Cerebellar nuclear complex (tissue), 1 donor: ENCODE measurements at places on chromosomes 13 and 19.

DNA sequence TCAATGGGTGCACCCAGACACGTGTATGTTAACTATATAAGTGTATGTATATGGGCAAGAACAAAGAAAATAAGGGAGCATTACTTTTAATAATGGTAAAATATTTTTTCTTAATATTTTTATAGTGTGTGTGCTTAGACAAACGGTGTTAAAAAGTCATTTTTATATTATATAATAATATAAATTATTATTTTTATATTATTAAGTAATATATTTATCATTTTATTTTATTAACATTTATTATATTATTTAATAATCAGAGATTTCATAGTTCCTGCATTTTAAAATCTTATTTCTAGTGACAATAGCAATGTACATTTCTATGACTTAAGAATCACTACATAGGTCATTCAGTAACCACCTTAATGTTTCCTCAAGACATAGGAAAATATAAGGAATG, 184.4 kb downstream of the SLITRK5 start:
- DNase-seq: no peak

GRCh38 chr19:7924241-7924640, 1.7 kb downstream of the CTXN1 start:
- no peak for DNase-seq

DNA sequence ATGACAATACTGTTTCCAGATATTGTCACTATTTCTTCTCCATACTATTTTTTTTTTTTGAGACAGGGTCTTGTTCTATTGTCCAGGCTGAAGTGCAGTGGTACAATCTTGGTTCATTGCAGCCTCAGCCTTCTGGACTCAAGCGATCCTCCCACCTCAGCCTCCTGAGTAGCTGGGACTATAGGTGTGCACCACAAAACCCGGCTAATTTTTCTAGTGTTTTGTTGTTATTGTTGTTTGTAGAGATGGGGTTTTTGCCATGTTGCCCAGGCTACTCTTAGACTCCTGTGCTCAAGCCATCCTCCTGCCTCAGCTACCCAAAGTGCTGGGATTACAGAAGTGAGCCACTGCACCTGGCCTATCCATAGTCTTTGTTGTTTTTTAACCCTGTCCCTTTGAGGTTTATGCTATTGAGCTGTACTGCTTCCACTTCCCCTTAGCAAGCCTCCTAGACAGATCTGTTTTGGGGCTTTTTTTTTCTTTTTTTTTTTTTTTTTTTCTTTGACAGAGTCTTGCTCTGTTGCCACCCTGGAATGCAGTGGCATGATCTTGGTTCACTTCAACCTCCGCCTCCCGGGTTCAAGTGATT, 27.6 kb upstream of the MAP3K10 start:
- no peak for DNase-seq

DNA sequence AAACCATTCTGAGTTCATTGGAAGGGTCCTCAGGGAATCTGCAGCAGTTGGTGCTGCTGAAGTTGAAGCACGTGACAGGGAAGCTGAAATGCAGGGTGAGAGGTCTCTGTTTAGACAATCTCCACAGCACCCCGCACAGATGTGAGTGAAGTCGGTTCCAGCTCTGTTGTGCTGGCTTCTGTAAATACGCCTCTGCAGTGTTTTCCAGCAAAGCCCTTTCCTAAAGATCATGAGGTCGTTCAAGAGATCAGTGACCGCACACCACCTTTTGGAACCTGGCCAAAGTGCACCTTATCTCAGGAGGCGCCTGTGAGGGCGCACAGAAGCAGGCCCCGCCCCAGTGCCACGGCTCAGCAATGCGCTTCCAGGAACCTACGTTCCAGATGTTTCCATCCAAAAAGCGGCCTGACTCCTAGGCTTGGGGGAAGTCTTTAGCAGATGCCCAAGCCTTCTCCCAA, 10.8 kb downstream of the CUL4A start:
- no peak for DNase-seq

DNA sequence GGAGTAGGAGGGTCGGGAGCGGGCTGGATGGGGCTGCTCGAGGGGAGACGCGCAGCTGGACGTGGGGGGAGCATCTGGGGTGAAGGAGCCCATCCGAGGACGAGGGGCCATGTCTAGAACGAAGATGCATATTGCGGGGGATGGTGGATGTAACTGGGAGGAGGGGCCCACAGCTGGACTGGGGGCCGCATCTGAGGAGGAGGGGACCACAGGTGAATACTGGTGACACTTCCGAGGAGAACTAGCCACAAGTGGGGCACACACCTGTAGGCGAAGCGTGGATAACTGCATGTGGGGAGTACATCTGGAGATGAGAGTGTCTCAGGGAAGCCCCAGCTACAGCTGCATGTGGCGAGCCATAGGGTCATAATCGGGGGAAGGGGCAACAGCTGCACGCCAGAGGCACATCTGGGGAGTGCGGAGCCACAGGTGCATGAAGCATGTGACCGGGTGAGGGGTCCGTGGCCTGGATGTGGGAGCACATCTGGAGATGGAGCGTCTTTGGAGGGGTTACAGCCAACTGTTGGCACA, 402 bp downstream of the ZSWIM9 start:
- DNase-seq: no peak

DNA sequence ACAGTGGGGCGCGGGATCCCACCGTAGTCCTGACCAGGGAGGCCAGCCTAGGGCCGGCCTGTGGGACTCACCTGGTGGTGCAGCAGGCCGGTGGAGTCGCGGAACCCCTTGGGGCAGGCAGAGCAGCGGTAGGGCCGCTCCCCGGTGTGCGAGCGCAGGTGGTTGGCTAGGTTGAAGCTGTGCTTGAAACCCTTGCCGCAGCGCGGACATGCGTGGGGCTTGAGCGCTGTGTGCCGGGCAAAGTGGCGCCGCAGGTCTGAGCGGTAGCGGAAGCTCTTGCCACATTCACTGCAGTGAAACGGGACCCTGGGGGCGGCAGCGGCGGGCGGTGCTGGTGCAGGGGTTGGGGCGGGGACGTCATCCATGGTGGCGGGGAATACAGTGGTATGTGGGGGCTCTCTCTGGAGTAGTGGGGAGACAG, 1.8 kb downstream of the FIZ1 start:
- DNase-seq: no peak

GRCh38 chr13:71860547-71861138, 6.4 kb downstream of the DACH1 start:
- DNase-seq: no peak

DNA sequence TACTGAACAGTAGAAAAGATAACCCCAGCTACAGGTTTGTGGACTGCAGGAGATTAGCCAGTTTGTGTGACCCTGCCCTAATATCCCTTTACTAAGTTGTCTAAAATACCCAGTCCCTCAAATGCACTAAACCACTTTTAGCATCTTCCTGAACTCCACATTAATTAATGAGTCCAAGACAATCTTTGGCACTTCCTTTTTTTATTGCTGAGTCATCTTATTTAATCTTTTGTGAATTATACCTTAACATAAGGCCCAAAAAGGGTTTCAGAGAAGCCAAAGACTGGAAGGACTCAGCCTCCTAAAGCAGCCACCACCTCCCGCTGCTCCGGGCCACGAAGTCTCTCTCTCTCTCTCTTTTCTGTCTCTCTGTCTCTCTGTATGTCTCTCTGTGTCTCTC, 48.8 kb upstream of the PDCD5 start:
- DNase-seq: no peak

GRCh38 chr13:108409730-108410129, 140.2 kb downstream of the TNFSF13B start:
- no peak for DNase-seq

DNA sequence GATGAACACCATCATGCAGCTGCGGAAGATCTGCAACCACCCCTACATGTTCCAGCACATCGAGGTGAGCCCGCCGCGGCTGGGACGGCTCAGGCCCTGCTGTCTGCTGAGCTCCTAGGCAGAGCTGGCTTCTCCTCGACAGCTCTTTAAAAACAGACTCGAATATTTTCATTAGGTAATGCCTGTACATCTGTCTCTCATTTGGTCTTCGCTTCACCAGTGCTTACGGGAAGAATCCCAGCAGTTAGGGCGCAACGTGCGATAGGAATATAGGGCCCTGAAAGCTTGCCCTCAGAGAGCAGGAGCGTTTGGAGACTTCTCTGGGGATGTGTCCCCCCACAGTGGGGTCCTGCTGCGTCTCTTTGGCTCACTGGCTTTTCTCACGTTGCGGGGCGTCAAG, 63.8 kb upstream of the LDLR start:
- no peak for DNase-seq

- no peak for DNase-seq
These were observed 290.5 kb downstream of the NDFIP2 start for GRCh38 chr13:79771493-79771892.
